ENCODE measurements at places on chromosomes 7 and 10. TPM values are rescaled to one million over a fixed set of nuclear protein-coding genes. Genes with fewer than 3 reads are reported as not detected.

DNA sequence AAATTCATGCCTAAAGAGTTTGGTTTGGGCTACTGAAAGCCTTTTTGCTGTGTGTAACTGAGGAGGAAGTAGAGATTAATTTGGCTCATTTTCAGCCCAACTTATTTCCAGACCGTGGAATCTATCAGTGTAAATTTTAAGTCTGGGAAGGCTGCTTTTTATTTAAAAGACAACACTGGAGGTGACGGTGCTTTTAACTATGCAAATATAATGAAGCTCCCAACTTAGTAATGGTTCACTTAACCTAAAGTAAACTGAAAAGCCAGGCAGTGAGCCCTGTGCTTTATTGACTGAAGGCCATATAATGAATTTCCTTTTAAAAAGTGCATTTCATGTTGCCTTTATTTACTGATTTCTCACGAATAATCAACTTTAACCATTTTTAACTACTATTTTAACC is 127.2 kb downstream of the NPY start:
- no peaks in the 10 kb centered on the region for H3K27me3 ChIP-seq
- no peak overlapping the region for H3K4me3 ChIP-seq
- DNase-seq = no peak
- no peaks in the 10 kb centered on the region for H3K36me3 ChIP-seq
- peaks cover 1% of the 10 kb centered on the region for H3K4me1 ChIP-seq

- H3K27me3 ChIP-seq = peaks cover 2% of the 10 kb centered on the region
- H3K27ac ChIP-seq = peak overlapping the region; percentile 98
- DNase-seq = no peak
- peaks cover 14% of the 10 kb centered on the region for H3K36me3 ChIP-seq
These were observed 83.6 kb downstream of the ICA1 start for GRCh38 chr7:8178353-8178752.

- no peak for DNase-seq
- H3K27ac ChIP-seq = no peak overlapping the region
- no peaks in the 10 kb centered on the region for H3K36me3 ChIP-seq
- peaks cover 4% of the 10 kb centered on the region for H3K27me3 ChIP-seq
- H3K4me3 ChIP-seq = no peak overlapping the region
- H3K4me1 ChIP-seq = no peaks in the 10 kb centered on the region
These were observed 498.6 kb downstream of the SH2D4B start for GRCh38 chr10:81036257-81036656.

DNA sequence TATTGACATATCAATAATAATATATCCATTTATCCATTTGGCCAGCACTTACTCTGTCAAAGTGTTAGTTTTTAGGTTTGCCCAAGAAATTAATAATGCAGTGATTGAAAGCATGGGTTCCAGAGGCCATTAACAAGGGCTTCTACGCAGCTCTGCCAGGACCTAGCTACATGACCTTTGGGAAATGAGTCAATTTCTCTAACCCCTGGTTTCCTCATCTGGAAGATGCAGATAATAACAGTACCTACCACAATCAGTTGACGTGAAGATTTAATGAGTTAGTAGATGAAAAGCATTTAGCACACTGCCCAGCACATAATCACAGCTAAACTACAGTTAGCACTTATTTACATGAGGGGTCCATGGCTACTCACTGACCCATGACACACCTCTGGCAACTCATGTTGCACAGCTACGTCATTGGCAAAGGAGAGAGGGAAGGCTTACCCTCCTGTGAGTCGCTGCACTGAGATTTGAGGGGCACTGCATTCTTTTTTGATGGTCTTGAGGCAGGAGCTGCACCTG is 263.7 kb downstream of the PLXNA4 start:
- peaks cover 30% of the 10 kb centered on the region for H3K4me1 ChIP-seq
- H3K4me3 ChIP-seq = no peak overlapping the region
- H3K27ac ChIP-seq = no peak overlapping the region
- peaks cover 12% of the 10 kb centered on the region for H3K36me3 ChIP-seq
- no peak for DNase-seq

DNA sequence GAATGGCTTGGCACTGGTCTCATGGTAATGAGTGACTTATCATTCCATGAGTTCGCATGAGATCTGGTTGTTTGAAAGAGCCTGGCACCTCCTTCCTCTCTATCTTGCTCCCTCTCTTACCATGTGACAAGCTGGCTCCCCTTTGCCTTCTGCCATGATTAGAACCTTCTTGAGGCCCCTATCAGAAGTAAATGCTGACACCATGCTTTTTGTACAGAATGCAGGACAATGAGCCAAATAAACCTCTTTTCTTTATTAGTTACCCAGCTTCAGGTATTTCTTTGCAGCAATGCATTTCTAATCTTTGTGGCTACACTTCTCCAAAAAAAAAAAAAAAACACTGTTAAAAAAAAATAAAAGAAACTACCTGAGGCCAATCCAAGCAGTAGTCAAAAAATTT is 17.1 kb upstream of the SLC13A1 start:
- DNase-seq = no peak
- H3K4me1 ChIP-seq = no peaks in the 10 kb centered on the region
- no peaks in the 10 kb centered on the region for H3K36me3 ChIP-seq

- no peak overlapping the region for H3K27ac ChIP-seq
- H3K4me1 ChIP-seq = peaks cover 4% of the 10 kb centered on the region
- H3K4me3 ChIP-seq = no peak overlapping the region
- peaks cover 15% of the 10 kb centered on the region for H3K36me3 ChIP-seq
- no peaks in the 10 kb centered on the region for H3K27me3 ChIP-seq
These were observed 94.8 kb downstream of the GSAP start for GRCh38 chr7:77321300-77321699.

The OR13A1 gene
- total RNA-seq = 0.23 TPM

DNA sequence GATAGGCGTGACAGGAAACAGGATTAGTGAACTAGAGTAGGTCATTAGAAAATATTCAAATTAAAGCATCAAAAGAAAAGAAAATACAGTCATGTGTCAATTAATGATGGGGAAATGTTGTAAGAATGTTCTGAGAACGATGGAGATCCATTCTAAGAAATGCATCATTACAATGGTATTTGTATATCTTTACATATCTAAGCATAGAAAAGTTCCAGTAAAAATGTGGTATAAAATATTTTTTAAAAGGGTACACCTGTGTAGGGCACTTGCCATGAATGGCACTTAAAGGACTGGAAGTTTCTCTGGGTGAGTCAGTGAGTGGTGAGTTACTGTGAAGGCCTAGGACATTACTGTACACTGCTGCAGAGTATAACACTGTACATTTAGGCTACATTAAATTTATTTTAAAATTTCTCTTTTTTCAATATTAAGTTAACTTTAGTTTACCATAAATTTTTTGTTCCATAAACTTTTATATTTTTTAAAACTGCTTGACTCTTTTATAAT is 282.5 kb downstream of the BMPER start:
- H3K4me1 ChIP-seq = no peaks in the 10 kb centered on the region
- no peaks in the 10 kb centered on the region for H3K36me3 ChIP-seq
- H3K27ac ChIP-seq = no peak overlapping the region
- no peaks in the 10 kb centered on the region for H3K27me3 ChIP-seq
- no peak for DNase-seq
- H3K4me3 ChIP-seq = no peak overlapping the region

- no peaks in the 10 kb centered on the region for H3K27me3 ChIP-seq
- no peaks in the 10 kb centered on the region for H3K36me3 ChIP-seq
- H3K27ac ChIP-seq = no peak overlapping the region
- H3K4me3 ChIP-seq = no peak overlapping the region
- peaks cover 13% of the 10 kb centered on the region for H3K4me1 ChIP-seq
These were observed 4.5 kb upstream of the EPHA1 start for GRCh38 chr7:143413123-143413522.

- no peak overlapping the region for H3K27ac ChIP-seq
- DNase-seq = no peak
- no peak overlapping the region for H3K4me3 ChIP-seq
These were observed 27.3 kb downstream of the PDE1C start for GRCh38 chr7:32042900-32043299.

DNA sequence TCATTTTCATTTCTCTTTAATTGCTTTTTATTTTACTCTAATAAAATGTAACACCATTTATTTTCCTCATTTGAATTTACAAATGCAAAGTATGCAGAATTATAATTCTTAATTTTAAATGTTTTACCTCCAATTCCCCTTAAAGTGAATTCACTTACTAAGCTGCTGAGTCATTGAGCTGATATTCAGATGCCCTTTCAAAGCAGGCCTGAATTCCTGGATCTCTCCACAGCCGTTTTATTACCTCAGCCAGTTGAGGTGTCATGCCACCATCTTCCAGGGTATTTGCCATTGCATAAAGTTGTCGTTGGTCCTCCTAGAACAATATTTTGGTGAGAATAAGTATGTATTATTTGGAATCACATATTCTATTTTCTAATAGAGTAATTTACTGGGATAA is 33.2 kb downstream of the GNAT3 start:
- H3K27ac ChIP-seq = no peak overlapping the region
- peaks cover 2% of the 10 kb centered on the region for H3K27me3 ChIP-seq
- H3K4me3 ChIP-seq = no peak overlapping the region
- DNase-seq = no peak
- no peaks in the 10 kb centered on the region for H3K36me3 ChIP-seq
- no peaks in the 10 kb centered on the region for H3K4me1 ChIP-seq

- no peaks in the 10 kb centered on the region for H3K36me3 ChIP-seq
- H3K27ac ChIP-seq = no peak overlapping the region
- peaks cover 14% of the 10 kb centered on the region for H3K27me3 ChIP-seq
These were observed 11.4 kb upstream of the ZNF12 start for GRCh38 chr7:6718124-6718523.
